ENCODE measurements at places on chromosomes 2 and 18. TPM values are rescaled to one million over a fixed set of nuclear protein-coding genes. Genes with fewer than 3 reads are reported as not detected.

TMEM182 gene
- polyA plus RNA-seq = 8.9 TPM

ANTXR1 gene
- not detected for polyA plus RNA-seq

ADCY3 gene
- 25.9 TPM for polyA plus RNA-seq

DSG2 gene
- polyA plus RNA-seq = not detected

MOGAT1 gene
- not detected for polyA plus RNA-seq

C1QL2 gene
- not detected for polyA plus RNA-seq

CD8A gene
- 1.4 TPM for polyA plus RNA-seq

MBP gene
- polyA plus RNA-seq = 89.4 TPM

MDH1B gene
- polyA plus RNA-seq = not detected

INPP4A gene
- 8.2 TPM for polyA plus RNA-seq

LAMA1 gene
- not detected for polyA plus RNA-seq

GDF7 gene
- 0.74 TPM for polyA plus RNA-seq

GPC1 gene
- polyA plus RNA-seq = 0.26 TPM

SCYGR4 gene
- polyA plus RNA-seq = not detected

SLC20A1 gene
- polyA plus RNA-seq = 19.3 TPM

FBXO11 gene
- 10.2 TPM for polyA plus RNA-seq

ARPC2 gene
- 862 TPM for polyA plus RNA-seq

GPBAR1 gene
- 0.64 TPM for polyA plus RNA-seq

RIT2 gene
- polyA plus RNA-seq = not detected
